ENCODE measurements at places on chromosomes 1 and 21. TPM values are rescaled to one million over a fixed set of nuclear protein-coding genes. Genes with fewer than 3 reads are reported as not detected.

DNA sequence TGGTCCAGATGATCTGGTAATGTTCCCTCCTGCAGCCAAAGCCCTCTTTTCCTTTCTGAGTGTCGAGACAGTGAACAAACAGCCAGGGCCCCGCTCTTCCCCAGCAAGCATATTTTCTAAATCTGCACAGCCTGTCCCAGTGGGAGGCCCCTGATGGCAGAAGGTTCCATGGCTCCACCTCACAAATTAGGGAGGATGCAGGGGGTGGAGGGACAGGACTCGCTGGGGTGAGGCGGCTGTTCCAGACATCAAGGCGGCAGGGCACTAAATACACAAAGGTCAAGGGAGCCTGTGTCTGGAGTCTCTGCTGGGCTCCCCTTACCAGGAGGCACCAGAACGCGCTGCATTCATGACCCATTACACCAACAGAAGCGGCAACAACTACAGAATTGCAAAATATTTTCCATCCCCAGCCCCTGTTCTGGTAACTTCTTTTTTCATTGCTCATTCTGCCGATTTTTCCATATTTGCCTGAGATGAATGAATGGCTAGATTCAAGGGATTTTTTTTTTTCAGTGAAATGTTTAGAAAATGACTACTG is 27.0 kb upstream of the PRELP start:
- H3K27me3 ChIP-seq, result no peaks in the 10 kb centered on the region
- peaks cover 13% of the 10 kb centered on the region for H3K4me1 ChIP-seq
- no peak overlapping the region for H3K27ac ChIP-seq
- no peaks in the 10 kb centered on the region for H3K36me3 ChIP-seq
- H3K4me3 ChIP-seq, result no peak overlapping the region

- no peak overlapping the region for H3K27ac ChIP-seq
- no peak for DNase-seq
- H3K36me3 ChIP-seq, result no peaks in the 10 kb centered on the region
- H3K4me3 ChIP-seq, result no peak overlapping the region
- H3K27me3 ChIP-seq, result no peaks in the 10 kb centered on the region
Observed at GRCh38 chr1:242506724-242507123, 17.8 kb downstream of the PLD5 start.

GRCh38 chr1:166888373-166889111 is 12.5 kb upstream of the TADA1 start:
- no peak overlapping the region for H3K27ac ChIP-seq
- DNase-seq, result no peak
- no peak overlapping the region for H3K4me3 ChIP-seq
- no peaks in the 10 kb centered on the region for H3K36me3 ChIP-seq
- H3K27me3 ChIP-seq, result peaks cover 18% of the 10 kb centered on the region

Gene TMPRSS3
- not detected for total RNA-seq

Gene HPDL
- 60.7 TPM for total RNA-seq

Measured in GM23338 (cell line).